ENCODE measurements at places on chromosomes 1 and 21.

GRCh38 chr1:59137276-59137615 is 159.6 kb upstream of the FGGY start:
- DNase-seq: no peak

DNA sequence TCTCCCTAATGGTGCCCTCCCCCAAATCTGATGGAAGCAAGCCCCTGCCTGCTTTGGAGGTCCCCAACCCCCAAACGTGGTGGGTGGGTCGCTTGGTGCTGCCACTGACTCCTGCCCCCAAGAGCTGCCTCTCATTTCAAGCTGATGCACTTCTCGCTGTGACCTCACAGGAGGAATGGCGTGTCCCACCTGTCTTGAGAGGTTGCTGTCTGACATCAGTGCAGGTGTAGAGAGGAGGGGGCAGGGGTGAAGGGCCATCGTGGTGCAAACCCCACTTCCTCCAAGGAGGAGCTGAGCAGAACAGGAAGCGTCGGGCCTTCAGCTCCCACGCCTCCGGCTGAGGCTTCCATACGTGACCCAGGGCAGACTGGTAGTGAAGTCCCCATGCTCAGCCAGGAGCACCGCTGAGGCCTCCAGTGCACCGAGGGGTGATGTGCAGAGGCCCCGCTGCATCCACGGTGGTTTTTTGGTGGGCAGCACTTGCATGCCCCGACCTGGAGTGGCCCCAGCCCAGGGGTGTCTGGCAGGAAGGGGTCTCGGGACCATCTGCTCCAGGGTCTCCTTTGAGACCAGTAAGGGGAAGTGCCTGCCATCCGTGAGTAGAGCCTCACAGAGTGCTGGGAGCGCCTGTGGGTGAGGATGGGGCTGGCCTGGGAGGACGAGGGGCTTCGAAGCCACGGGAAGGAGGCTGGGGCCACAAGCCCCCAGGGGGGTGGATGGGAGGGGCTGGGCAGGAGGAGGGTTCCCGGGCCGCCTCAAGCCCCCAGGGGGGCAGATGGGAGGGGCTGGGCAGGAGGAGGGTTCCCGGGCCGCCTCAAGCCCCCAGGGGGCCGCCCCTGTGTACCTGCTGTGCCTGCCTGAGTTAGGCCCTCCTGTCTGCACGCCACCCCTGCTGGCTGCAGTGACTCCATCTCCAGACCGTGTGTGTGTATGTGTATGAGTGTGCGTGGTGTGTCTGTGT is 39.8 kb downstream of the WDR4 start:
- no peak for DNase-seq

GRCh38 chr1:184759112-184759511 is 4.5 kb upstream of the EDEM3 start:
- DNase-seq: no peak

- no peak for DNase-seq
These were observed 57.5 kb upstream of the IPO9 start for GRCh38 chr1:201771466-201771865.

DNA sequence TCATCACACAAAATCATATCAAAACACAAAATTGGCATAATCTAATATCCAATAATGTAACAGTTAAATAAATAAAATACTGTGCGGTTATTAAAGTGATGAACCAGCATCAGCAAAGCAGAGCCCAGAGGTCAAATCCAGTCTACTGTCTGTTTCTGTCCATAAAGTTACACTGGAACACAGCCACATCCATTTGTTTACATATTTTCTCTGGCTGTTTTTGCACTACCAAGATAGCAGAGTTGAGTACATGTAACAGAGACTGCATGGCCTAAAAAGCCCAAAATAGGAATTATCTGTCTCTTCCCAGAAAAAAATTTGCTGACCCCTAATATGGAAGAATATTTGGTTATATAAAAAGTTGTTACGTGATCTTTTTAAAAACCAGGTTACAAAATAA is 242.2 kb upstream of the DMRTA2 start:
- DNase-seq: no peak

DNA sequence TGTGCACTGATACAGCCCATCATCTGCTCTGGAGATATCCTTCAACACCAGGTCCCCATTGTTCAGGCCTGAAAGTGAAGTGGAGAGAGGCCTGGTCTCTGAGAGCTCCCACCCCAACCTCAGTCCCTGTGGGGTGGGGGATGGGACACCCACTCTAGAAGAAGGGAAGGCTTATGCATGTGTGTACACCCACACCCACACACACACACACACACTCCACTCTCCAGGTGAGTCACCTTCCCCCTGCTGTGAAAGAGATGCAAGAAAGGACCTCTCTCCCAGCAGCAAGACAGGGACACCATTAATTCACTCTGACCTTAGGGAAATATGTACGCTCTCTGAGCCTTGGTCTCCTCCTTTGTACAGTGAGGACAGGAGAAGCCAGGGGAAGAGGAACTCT is 5.9 kb downstream of the VSIG8 start:
- DNase-seq: no peak

DNA sequence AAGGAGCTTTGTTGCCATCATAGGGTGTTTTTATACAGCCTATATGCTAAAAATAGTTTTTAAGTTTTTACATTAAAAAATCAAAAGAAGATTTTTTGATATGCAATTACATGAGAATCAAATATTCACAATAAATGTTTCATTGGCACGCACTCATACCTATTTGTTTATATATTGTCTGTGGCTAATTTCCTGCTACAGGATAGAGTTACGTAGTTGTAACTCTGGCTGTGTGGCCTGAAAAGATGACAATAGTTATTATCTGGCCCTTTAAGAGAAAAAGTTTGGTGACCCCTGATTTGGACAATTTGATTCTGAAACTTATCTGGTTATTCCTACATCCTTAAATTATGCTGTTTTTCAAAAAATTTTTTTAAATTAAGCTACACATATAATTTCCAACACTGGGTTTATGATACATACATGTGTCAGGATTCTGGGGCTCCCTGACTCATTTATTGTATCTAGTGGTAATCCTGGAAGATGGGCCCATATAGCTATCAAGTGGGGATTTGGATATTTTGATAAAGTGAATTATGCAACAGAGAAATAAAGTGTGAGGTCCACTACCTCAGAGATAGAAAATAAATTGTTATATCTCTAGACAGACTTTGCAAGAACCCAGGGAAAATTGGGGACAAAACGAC is 370.2 kb upstream of the LYPLAL1 start:
- no peak for DNase-seq
